ENCODE measurements at places on chromosomes 7 and 10. TPM values are rescaled to one million over a fixed set of nuclear protein-coding genes. Genes with fewer than 3 reads are reported as not detected.

DNA sequence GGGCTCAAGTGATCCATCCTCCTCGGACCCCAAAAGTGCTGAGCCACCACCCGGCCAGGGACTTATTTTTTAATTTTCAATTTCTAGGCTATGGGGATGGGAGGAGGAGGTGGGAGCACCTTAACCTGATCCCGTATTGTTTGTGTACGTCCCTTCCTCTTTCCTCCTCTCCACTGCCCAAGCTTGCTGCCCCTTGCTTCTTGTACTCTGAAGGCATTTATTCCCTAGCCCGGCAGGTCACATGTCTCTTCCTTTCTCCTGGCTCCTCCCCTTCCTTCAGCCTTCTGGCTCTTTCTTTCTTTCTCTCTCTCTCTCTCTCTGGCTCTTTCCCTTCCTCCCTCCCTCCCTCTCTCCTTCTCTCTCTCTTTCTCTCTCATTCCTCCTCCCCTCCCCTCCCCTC lies 56.0 kb downstream of the COL26A1 start:
- DNase-seq, result no peak
- H3K4me3 ChIP-seq, result no peak overlapping the region
- no peak overlapping the region for H3K27ac ChIP-seq
- H3K36me3 ChIP-seq, result no peaks in the 10 kb centered on the region

DNA sequence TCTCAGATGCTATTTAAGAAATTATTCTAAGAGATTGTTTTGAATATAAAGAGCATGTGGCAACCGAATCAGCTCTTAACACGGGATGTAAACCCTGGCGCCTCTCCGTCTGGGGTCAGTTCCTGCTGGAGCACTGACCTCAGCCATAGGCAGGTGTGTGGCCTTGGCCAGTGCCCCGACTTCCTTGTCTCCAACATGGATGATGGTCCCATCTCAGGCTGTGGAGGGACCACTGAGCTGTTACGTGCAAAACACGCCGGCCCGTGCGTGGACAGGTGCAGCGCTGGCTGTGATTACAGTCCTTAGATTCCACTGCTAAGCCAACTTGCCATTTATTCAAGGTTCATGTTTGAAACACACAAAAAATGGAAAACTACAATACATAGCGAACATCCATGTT lies 59.9 kb downstream of the C10orf143 start:
- H3K4me3 ChIP-seq, result no peak overlapping the region
- H3K36me3 ChIP-seq, result no peaks in the 10 kb centered on the region
- no peak overlapping the region for H3K27ac ChIP-seq
- H3K27me3 ChIP-seq, result peaks cover 5% of the 10 kb centered on the region

GRCh38 chr7:155974186-155974897 lies 162.1 kb upstream of the SHH start:
- peaks cover 10% of the 10 kb centered on the region for H3K27me3 ChIP-seq
- H3K27ac ChIP-seq, result no peak overlapping the region
- H3K4me1 ChIP-seq, result no peaks in the 10 kb centered on the region
- no peak overlapping the region for H3K4me3 ChIP-seq
- H3K36me3 ChIP-seq, result no peaks in the 10 kb centered on the region
- no peak for DNase-seq

DNA sequence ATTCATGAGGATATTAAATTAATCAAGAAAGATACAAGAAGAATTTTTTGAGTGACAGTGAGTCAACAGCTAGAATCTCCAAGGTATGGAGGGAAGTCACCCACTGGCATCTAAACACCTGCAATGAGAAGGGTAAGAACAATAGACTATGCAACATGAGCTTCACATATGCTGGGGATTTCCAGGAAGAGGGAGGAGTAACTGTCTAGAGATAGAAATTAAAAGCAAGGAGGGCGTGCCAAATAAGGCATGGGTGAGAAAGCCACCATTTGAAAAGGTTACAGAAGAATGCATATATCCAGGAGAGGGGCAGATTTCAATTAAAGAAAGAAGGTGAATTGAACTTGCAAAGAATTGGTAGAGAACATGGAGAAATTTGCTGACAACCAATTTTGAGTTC lies 365.7 kb downstream of the GPR37 start:
- no peak overlapping the region for H3K4me3 ChIP-seq
- DNase-seq, result no peak
- H3K27ac ChIP-seq, result no peak overlapping the region
- no peaks in the 10 kb centered on the region for H3K36me3 ChIP-seq

- H3K27me3 ChIP-seq, result no peaks in the 10 kb centered on the region
- H3K27ac ChIP-seq, result no peak overlapping the region
- no peak for DNase-seq
- no peak overlapping the region for H3K4me3 ChIP-seq
- H3K4me1 ChIP-seq, result peaks cover 5% of the 10 kb centered on the region
- no peaks in the 10 kb centered on the region for H3K36me3 ChIP-seq
These were observed 45.1 kb upstream of the GSAP start for GRCh38 chr7:77461246-77461645.

- no peaks in the 10 kb centered on the region for H3K27me3 ChIP-seq
- H3K4me1 ChIP-seq, result no peaks in the 10 kb centered on the region
- no peaks in the 10 kb centered on the region for H3K36me3 ChIP-seq
- H3K27ac ChIP-seq, result no peak overlapping the region
These were observed 406.1 kb downstream of the TCERG1L start for GRCh38 chr10:130905386-130905785.

DNA sequence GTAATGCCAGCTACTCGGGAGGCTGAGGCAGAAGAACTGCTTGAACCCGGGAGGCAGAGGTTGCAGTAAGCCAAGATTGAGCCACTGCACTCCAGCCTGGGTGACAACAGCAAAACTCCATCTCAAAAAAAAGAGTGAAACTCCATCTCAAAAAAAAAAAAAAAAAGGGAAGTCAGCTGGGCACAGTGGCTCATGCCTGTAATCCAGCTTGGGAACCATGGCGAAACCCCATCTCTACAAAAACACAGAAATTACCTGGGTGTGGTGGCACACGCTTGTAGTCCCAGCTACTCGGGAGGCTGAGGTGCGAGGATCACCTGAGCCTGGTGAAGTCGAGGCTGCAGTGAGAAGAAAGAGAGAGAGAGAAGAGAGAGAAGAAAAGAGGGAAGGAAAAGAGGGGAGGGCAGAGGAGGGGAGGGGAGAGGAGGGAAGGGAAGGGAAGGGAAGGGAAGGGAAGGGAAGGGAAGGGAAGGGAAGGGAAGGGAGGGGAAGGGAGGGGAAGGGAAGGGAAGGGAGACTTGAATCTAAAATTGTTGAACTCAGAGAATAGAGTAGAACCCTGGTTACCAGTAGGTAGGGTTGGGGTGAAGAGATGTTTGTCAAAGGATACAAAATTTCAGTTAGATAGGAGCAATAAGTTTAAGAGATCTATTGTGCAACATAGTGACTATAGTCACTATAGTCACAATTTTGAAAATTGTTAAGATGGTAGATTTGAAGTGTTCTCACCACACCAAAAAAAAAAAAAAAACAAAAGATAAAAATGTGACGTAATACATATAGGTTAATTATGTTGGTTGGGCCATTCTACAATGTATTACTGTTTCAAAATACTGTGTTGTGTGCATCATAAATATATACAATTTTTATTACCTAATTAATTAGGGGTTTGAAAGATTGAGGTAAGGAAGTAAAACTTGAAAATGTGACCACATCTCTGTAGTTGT lies 2.5 kb downstream of the SLC16A9 start:
- peaks cover 40% of the 10 kb centered on the region for H3K27me3 ChIP-seq
- H3K4me3 ChIP-seq, result peak overlapping the region; percentile 27
- no peak for DNase-seq
- peaks cover 15% of the 10 kb centered on the region for H3K4me1 ChIP-seq
- H3K36me3 ChIP-seq, result no peaks in the 10 kb centered on the region
- H3K27ac ChIP-seq, result no peak overlapping the region

DNA sequence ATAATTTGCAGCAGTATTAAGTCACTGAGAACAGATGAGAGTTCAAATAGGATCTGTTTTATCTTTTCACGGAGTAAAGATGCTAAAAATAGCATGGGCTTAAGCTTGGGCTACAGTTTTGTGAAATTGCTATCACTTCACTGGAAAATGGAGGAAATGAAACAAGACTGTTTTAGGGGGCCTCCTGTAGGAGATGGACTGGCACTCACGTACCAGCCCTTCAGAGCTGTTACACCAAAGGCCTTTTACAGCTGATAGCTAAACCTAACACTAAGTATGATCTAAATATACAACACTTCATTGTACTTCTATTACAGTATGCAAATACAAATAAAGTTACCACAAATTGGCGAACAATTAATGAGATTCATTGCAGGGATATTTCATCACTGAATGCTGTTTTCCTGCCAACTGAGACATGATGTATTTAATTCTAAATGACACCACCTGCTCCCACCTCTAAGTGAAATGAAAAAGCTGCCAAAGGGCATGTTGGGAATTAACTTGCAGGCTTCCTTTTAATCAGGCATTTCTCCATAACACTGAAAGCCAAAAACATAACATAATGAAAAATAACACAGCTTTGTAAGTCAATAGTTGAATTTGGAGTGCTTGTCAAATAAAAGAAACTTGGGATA lies 304.5 kb upstream of the LRRN3 start:
- H3K27ac ChIP-seq, result no peak overlapping the region
- H3K36me3 ChIP-seq, result no peaks in the 10 kb centered on the region
- H3K4me1 ChIP-seq, result no peaks in the 10 kb centered on the region
- no peak overlapping the region for H3K4me3 ChIP-seq
- no peaks in the 10 kb centered on the region for H3K27me3 ChIP-seq

GRCh38 chr10:105195831-105196230 lies 554.7 kb downstream of the SORCS3 start:
- no peaks in the 10 kb centered on the region for H3K36me3 ChIP-seq
- no peak for DNase-seq
- H3K4me1 ChIP-seq, result no peaks in the 10 kb centered on the region

NSUN5 gene
- polyA plus RNA-seq, result 84.7 TPM

ASZ1 gene
- not detected for polyA plus RNA-seq

CALN1 gene
- polyA plus RNA-seq, result not detected
